ENCODE measurements at places on chromosomes 2 and 18.

- DNase-seq, result no peak
Observed at GRCh38 chr2:162317861-162318327, 590 bp downstream of the IFIH1 start.

DNA sequence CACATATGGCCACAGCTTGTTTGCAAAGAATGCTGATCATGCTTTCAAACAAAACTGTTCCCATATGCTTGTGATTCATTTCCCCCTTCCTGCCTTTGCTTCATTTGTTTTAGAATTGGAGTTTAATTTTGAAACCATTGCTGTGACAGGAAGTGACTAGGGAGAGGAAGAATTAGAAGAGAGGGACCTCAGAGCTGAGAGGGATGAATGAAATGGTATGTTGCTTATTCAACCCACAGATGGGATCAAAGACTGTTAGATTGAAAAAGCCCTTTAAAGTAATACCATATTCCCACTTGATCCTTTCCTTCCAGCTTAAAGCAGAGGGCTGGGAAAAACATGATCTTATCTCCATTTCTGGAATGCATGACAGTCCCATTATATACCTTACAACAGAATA, 106.2 kb upstream of the RNF152 start:
- DNase-seq, result peak; percentile 86

DNA sequence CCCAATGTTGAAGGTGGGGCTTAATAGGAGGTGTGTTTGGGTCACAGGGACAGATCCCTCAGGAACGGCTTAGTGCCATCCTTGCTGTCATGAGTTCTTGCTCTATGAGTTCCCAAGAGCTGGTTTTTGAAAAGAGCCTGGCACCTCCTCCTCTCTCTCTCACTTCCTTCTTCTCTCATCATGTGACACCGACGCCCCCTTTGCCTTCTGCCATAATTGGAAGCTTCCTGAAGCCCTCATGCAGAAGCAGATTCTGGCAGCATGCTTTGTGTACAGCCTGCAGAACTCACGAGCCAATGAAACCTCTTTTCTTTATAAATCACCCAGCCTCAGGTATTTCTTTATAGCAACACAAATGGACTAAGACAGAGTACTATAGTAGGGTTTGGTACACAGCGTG, 100.4 kb upstream of the SH3BP4 start:
- no peak for DNase-seq

DNA sequence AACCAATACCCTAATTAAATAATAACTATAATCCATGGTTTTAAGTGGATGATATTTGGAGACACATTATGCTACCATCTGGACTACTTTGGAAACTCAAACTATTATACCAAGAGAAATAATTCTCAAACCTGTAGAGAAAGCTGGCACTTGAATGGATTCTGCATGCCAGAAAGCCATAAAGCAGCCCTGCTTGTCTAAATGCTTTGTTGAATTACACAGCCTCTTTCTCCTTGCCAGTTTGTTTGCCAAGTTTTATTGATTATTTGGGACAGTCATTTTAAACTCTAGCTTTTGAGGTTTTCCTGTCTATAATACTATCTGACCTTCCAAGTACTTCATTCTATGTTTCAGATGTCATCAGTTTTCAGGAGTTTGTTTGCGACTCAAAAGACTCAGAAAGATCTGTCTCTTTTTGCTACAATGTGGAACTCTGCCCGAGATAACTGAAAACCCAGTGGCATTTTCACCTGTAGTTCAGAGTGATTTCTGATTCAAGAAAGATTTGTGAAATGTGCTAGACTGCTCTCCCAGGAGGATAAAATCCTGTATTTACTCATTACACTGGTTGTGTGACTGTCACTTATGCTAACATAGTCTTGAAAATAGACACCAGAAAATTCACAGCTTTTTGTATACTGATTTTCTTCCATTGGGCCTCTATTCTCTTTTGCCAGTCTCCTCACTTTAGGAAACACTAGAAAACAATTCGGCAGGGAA, 29.2 kb upstream of the MBOAT2 start:
- no peak for DNase-seq

GRCh38 chr2:18487106-18487913, 73.1 kb downstream of the RDH14 start:
- no peak for DNase-seq

DNA sequence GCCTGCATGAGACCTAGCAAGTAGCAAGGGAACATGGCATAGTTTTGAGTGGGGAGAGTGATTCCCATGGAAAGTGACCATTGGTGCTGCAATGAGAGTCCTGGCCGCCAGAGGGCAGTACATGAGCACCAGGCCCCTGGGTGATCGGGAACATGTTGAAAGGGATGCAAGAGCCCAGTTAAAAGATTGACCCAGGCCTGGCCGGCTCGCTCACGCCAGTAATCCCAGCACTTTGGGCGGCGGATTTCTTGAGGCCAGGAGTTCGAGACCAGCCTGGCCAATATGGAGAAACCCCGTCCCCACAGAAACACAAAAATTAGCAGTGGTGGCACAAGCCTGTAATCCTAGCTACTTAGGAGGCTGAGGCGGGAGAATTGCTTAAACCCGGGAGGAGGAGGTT, 22.2 kb downstream of the FAP start:
- DNase-seq, result peak; percentile 18

DNA sequence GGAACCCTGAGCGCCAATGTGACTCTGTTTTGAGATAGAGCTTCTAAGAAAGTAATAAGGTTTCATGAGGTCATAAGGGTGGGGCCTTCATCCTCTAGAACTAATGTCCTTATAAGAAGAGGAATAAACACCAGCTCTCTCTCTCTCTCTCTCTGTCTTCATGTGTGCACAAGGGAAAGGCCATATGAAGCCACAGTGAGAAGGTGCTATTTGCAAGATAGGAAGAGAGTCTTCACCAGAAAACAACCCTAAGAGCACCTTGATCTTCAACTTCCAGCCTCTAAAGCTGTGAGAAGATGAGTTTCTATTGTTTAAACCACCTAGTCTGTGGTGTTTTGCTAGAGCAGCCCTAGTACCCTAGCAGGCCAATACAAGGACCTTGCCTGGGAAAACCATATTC, 55.8 kb downstream of the DOCK10 start:
- no peak for DNase-seq

DNA sequence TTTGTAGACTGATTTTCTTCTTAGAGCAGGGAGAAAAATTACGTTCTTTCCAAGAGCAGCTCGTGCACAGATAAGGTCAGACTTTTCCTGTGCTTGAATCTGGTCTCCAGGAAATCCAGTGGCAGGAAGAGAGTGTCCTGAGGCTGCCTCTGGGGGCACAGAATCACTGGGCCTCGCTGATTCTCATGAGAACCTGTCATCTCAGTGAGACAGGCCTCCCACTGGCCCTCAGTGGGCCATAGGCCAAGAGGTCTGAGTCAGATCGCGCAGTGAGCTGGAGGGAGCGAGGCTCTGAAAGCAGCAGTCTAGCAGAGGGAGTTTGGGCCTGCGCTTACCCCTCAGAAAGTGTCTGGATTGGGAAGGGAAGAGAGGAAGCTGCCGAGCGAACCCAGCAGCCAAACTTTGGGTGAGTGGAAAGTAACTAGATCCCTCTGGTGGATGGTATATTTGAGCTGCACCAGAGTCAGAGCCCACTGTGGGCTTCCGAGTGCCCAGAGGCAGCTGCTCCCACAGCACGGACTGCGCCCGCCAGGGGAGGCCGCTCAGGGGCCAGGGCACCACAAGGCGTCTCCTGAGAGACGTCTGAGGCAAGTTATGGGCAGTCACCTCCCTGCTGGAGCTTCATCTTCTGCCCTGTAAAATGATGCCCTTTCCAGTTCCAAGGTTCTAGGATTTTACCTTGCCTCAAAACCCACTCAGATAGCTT, 8.2 kb downstream of the GDF7 start:
- DNase-seq, result no peak

GRCh38 chr18:31736630-31737029, 24.1 kb downstream of the SLC25A52 start:
- DNase-seq, result no peak

DNA sequence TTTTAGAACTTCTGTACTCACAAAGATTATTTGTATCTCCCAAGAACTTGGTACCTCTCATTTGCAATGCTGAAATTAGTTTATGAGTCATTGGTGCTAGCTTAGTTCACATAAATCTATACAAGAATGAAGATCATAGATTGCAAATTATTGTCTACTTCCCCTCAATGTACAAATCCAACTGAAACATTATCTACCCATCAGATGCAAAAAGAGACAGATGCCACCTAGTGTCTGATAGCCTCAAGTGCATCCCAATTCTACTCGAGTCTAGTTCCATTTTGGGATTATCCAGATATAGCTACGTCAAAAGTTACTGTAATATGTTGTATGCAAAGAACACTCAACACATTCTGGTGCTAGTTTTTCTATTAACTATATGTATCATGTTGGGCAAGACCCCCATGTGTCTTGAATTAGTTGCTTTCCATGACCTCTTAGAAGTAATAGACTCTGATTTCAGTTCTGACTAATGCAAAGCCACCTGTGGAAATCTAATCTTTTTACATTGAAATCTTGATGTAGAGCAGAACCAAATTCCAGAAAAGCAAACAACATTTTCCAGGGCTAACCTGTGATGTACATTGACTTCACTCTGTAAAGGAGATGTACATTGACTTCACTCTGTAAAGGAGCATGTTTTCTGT, 210.0 kb downstream of the RBM43 start:
- DNase-seq, result peak; percentile 52

DNA sequence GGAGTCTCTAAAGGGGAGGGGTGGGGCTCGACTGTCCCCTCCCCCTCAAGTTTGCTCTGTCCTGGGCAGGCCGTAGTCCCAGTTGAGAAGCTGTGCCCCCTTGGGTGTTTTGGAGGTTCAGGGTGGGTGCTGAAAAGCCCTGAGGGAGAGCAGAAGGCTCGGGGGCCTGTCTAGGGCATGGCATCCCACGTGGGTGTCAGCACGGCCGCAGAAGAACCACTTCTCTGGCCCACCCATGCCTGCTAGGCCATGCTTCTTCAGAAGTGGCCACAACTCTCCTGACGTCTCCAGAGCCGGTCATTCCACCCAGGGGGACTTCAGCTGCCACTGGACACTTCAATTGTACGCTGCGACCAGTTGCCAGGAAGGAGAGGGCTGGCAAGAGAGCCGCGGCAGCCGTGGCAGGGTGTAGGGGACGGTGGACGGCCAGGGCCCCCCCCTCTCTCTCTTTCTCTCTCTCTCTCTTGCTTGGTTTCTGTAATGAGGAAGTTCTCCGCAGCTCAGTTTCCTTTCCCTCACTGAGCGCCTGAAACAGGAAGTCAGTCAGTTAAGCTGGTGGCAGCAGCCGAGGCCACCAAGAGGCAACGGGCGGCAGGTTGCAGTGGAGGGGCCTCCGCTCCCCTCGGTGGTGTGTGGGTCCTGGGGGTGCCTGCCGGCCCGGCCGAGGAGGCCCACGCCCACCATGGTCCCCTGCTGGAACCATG, at the start of gene INPP5D:
INPP5D (plus strand) TSS at position 546 of the 704 bp plus-strand sequence; CDS start at position 683, 137 bp downstream.
- no peak for DNase-seq

DNA sequence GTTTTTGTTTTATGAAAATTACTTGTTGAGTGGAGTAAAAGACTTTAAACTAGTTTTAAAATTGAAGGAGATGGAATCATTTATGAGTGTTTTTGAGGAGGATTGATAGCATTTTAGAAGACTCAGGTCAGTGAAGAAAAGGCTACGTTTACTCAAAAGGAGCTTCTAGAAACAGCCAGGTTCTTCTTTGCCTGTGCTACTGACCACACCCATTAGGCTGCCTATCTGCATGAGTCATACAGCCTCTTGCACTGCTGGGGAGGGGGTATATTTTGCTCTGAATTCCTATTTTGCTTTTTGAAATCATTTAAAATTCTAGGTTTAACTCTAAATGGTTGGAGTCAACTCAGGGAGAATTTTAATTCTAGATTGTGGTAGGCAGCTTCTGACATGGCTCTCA, 22.3 kb downstream of the EFEMP1 start:
- no peak for DNase-seq

DNA sequence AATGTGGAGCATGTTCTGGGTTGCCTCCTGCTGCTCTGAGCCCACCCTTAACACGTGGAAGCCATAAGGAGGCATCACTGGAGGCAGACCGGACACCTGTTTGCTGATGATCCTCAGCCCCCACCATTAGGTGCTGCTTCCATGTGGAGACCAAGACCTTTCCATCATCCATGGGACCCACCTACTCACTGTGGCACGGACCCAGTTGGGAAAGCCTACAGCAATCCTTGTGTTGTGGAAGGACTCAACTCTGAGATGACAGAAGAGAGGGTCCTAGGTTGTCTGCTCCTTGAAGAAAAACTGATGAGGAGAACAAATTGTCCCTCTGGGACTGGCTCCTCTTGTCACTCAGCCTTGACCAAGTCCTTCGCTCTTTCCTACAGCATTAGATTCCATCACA, 86.5 kb upstream of the RAB12 start:
- DNase-seq, result no peak

DNA sequence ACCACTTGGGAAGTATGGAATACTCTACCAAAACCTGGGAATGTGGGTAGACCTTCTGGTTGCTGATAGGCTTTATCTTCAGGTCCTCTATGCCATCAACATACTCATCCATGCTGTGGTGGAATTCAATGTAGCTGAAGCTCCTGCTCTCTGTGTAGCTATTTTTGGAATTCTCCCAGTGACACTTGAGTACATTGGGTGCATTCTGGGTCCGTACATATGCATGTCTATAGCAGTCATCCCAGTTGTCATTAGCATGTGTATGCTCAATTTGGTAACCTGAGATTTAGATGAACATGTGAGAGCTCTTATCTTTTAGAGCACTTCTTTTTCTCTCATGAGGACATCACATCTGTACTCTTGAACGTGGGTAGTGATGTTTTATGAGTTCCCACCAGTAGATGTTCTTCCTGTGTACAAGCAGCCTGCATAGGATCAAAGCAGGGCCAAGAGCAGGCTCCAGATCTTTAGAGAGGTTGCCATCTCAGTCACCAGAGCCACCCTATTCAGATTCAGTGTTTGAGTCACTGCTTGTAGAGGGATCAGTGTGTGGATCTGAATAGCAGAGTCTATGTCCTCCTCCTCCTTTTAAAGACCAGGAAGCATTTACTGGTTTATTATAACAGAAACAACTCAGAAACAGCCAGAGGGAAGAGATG, 65.9 kb downstream of the MGAT5 start:
- DNase-seq, result no peak

GRCh38 chr2:158501301-158501700, 44.5 kb downstream of the PKP4 start:
- no peak for DNase-seq

DNA sequence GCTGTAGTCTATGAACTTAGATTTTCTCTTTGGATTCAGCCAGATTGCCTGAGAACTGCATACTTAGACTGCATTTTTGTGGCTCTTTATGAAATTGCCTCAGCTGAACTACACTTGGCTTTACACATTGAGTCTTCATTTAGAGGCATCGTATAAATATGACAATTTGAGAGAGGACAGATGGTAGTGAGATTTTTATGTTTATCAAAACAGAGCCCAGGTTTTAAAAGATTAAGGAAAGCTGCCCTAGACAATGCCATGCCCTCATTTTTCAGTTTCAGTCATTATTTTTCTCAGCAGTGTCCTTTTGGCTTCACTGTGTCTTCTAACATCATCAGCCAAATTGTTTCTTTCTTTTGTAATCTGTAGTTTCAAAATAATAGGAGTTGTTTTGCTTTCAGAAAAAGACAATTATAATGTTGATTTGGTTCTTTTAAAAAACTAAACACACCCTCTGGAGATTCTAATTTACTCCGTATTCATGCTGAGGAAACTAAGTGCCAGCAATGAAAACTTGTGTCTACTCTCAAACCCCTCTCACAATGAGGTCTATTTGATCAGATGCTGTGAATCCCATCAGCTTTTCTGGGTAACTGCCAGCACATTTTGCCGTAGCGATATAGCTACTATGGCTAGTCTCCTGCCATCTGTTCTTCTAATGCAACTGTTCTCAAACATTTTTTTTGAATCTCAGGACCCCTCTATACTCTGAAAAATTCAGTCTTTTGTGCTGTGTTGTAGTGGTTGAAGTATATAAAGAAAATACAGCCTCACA, 46.2 kb downstream of the TWSG1 start:
- no peak for DNase-seq

Measured in glomerular endothelial cell (primary cell).